ENCODE measurements at places on chromosomes 7 and 10. TPM values are rescaled to one million over a fixed set of nuclear protein-coding genes. Genes with fewer than 3 reads are reported as not detected.

SPDYE2B gene
- total RNA-seq: not detected

CALML5 gene
- not detected for total RNA-seq

SERPINE1 gene
- total RNA-seq: 0.05 TPM

IFIT1B gene
- not detected for total RNA-seq

RPA3 gene
- total RNA-seq: 109 TPM

PRSS1 gene
- not detected for total RNA-seq

MSRB2 gene
- 8.2 TPM for total RNA-seq

GRID2IP gene
- total RNA-seq: 0.05 TPM

JAKMIP3 gene
- total RNA-seq: 0.35 TPM

DNAJC9 gene
- 45.4 TPM for total RNA-seq

MAT1A gene
- total RNA-seq: not detected

GSAP gene
- total RNA-seq: 1.4 TPM

CYP2C19 gene
- total RNA-seq: not detected

RBP4 gene
- total RNA-seq: not detected

TMEM225B gene
- 0.58 TPM for total RNA-seq

PDZD7 gene
- 0.32 TPM for total RNA-seq

AKR1B15 gene
- not detected for total RNA-seq

TMEM26 gene
- not detected for total RNA-seq

PRF1 gene
- 21.8 TPM for total RNA-seq

ACBD7 gene
- 2.4 TPM for total RNA-seq

FAM221A gene
- total RNA-seq: 5.3 TPM

TMEM213 gene
- not detected for total RNA-seq

CFAP46 gene
- total RNA-seq: 0.21 TPM
